HCT116 (cell line): ENCODE measurements at places on chromosomes 4 and X. TPM values are rescaled to one million over a fixed set of nuclear protein-coding genes. Genes with fewer than 3 reads are reported as not detected.

DNA sequence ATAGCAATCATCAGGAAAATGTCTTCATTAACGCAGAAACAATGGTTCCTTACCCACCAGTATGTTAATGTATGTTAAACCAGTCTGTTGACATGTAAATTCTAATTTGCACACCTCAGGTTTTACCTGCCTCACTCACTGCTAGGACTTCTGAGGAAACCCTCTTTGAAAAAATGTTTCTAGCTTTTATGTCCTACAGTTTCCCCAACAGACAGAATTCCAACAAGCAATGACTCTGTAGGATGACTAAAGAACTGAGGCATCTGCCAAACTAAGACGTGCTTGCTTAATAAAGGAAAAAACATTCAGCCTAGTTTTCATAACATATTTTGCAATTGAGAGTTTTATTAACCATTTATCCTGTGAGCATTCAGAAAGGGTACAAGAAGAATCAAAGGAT lies 20.6 kb upstream of the SOX3 start:
- DNase-seq, result no peak
- no peaks in the 10 kb centered on the region for H3K27me3 ChIP-seq
- no peak overlapping the region for H3K27ac ChIP-seq

DNA sequence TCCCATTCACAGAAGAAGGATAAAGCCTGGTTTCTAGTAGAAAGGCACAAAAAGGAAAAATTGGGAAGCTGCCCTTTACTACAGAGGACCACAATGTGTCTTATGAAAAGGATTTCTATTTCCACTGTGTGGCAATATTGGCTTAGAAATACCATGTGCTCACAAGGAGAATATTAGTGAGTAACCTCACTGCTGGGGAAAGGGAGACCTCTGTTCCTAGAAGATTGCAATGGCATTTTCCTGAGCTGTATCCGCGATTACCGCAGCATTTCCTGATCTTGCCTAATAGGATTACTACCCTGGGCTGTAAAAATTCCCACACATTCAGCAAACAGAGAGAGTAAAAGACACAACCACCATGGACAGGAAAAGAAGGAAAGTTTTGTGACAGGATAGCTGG lies 308.8 kb upstream of the TECRL start:
- no peak for DNase-seq
- no peak overlapping the region for H3K4me3 ChIP-seq
- H3K36me3 ChIP-seq, result no peaks in the 10 kb centered on the region
- no peaks in the 10 kb centered on the region for H3K4me1 ChIP-seq
- no peaks in the 10 kb centered on the region for H3K27me3 ChIP-seq

MXRA5 gene
- 0.02 TPM for total RNA-seq

SSX1 gene
- not detected for total RNA-seq

LRP2BP gene
- total RNA-seq, result 2.9 TPM
